ENCODE measurements at places on chromosomes 4 and X. TPM values are rescaled to one million over a fixed set of nuclear protein-coding genes. Genes with fewer than 3 reads are reported as not detected.

Gene PAGE2
- not detected for total RNA-seq

Gene ADAD1
- total RNA-seq, result not detected

Gene MAGEB17
- not detected for total RNA-seq

Gene NPFFR2
- not detected for total RNA-seq

Gene PLRG1
- total RNA-seq, result 64.9 TPM

Gene WDR1
- 208 TPM for total RNA-seq

Gene C4orf54
- not detected for total RNA-seq

Gene TENM3
- total RNA-seq, result 1.6 TPM

Gene CENPVL1
- total RNA-seq, result not detected
